ENCODE measurements at places on chromosomes 11 and 22.

DNA sequence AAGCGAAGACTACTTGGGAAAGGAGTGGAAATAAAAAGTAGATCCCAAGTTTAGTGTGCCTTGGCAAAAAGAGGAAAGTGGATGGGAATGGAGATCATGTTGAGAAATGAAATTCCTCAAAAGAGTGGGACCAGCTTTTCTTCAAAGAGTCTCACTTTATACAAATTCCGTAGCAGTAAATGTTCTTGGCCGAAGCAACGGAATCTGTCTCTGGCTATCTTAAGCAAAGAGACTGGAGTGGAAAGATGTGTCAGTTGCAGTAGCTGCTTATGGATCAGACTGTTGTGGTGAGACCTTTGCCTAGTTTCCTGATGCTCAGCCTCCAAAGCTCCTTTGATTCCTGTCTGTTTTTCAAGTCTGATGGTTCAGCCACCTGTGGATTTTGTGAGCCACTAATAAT lies 73.6 kb downstream of the CSTPP1 start:
- no peak for DNase-seq

GRCh38 chr11:104856607-104857006 lies 41.7 kb downstream of the CASP12 start:
- DNase-seq = no peak

DNA sequence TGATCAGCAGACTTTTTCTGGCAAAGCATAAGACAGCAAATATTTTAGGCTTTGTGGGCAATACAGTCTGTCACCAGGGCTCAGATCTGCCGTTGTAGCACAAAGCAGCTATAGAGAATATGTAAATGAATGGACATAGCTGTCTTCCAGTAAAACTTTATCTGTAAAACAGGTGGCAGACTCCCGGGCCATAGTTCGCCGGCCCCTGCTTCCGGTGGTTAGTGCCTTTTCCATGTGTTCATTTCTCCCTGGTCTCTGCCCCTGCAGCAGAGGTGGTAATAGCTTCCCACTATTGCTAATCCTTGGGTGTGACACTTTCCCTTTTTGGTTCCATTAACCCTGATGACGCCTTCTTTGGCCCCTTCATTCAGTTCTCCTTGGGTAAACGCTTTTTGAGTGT lies 93.7 kb upstream of the LDLRAD3 start:
- no peak for DNase-seq

GRCh38 chr11:10895285-10895684 lies 37.4 kb upstream of the ZBED5 start:
- peak; percentile 93 for DNase-seq

GRCh38 chr22:19122752-19123492 lies 710 bp upstream of the DGCR2 start:
- DNase-seq = no peak

DNA sequence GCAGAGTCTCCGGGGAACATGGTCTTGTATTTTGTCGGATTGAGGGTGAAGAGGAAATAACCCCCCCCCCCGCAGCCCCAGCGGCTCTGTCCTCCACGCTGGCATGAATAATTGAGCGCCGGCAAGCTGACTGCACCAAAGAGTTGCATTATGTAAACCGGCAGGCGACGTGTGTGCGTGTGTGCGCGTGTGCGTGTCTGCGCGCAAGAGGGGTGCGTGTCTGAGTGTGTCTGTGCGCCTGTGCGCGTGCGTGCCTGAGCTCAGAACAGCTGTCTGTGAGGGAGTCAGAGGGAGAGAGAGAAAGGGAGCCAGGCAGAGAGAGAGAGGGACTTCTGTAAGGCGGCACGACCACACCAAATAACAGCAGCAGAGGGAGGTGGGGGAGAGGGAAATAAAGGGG lies 94.4 kb downstream of the SCN3B start:
- DNase-seq = no peak

- DNase-seq = no peak
Measured at GRCh38 chr11:76806131-76806530, 23.0 kb downstream of the TSKU start.

GRCh38 chr22:39457556-39458443 lies 988 bp downstream of the MGAT3 start:
- no peak for DNase-seq

GRCh38 chr11:119671561-119672015 lies 57.4 kb downstream of the NECTIN1 start:
- DNase-seq = no peak

- no peak for DNase-seq
Measured at GRCh38 chr11:3021125-3021524, 29.0 kb upstream of the NAP1L4 start.

DNA sequence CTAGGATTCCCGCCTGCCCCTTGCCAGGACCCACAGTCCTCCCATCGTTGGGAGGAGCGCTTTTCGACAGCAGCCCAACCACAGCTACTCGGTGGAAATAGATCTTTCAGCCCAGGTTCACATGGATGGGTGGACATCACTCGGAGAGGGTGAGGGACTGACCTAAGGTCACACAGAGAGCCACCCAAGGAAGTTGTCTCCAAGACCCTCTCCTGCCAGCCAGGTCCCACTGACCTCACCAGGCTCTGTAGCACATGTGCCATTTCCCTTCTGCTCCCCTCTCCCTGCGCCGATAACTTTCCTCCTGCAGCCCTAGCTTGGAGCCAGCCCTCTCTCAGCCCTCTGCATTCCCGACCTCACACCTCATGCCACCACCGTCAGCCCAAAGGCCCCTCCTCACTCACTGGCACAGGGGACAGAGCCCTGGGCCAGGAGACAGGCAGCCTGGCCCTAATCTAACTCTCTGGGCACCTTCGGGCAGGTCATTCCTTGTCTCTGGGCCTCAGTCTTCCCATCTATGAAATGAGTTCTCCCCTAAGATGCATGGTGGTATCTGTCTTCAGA lies 4.7 kb downstream of the KCNJ4 start:
- no peak for DNase-seq

- no peak for DNase-seq
Measured at GRCh38 chr22:40237788-40238424, 60.2 kb downstream of the TNRC6B start.

- no peak for DNase-seq
Measured at GRCh38 chr11:70833554-70833953, 418.8 kb downstream of the SHANK2 start.

- DNase-seq = no peak
Measured at GRCh38 chr11:23725752-23726151, 771.1 kb upstream of the LUZP2 start.

DNA sequence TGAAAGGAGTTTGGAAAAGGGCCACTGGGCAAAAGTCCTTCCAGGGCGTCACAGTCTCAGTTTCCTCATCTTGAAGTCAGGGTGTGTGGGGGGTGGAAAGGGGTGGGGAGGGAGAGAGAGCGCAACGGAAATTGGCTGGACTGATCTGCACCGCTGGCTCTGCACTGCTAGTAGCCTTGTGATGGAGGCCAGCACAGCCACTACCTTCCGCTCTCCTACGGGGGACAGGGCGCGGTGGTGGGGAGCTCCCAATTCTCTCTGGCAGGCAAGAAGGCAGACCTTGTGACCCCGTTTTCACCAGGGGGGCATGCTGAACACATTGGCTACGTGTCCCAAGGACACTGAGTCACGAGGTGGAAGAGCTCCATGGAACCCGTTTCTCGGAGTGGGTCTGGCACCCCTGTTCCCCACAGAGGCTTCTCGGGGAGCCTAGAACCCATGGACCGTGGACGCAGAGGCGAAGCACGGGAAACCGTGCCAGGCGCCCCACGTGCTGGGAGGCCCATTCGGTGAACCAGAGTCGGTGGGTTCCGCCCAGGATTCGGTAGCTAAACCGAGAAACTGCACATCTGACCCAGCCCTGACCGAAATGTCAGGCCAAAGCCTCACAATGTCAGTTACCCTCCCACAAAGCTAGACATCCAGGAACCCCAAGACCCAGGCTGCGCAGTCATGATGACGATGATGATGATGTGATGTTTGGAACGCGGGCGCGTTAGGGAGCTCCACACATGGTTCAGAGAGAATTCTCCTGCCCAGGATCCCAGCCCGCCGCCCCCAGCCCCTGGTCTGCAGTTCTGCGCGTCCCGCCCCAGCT lies 28.3 kb upstream of the WNT11 start:
- DNase-seq = no peak

GRCh38 chr22:31944700-31945442 lies 536 bp downstream of the YWHAH start:
- peak; percentile 16 for DNase-seq

DNA sequence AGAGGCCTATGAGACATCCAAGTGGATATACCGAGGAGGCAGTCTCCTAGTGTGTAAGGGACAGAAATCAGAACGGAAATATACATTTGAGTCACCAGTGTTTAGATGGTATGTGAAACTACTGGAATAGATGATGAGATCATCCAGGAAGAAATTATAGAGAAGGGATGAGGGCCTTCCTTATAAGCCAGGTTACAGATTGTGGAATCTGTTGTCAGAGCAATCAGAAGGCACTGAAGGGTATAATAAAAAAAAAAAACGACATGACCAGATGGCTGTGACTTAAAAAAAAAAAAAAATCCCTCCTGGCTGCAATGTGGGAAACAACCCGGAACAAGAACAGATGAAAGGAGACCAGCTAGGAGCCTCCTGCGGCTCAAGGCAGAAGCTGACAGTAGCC lies 2.7 kb downstream of the MAJIN start:
- peak; percentile 66 for DNase-seq

DNA sequence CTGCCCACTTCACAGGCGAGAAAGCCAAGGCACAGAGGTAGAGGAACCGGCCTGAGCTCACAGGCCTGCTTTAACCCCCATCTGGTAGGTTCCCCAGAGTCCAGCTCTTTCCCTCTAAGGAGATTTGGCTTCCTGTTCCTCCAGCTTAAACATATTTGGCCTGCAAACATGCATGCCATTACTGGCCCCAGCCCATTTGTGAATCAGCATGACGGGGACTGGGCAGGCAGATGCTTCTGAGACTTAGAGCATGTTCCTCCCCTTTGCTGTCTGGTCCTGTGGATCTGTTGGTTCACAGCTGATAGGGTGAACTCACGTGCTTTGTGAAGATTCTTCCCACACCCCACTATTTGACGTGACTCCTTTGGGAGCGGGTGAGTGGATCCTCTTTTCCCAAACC lies 12.6 kb downstream of the CHST1 start:
- no peak for DNase-seq

DNA sequence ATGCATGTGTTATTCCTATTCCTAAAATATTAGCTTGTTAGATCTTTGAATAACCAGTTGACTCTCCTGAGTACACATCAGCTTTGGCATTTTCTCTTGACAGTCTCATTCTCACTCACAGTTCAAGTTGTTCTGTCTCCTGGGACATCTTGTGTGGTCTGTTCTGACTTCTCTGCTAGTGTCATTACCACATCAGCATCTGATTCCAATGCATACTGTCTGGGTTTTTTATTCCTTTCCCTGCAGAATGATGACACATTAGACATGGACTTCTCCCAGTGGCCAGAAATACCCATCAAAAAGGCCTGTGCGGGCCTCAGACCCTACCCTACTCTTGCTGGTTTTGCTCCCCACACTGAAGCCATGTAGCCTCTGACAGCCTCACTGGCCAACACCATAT lies 2.7 kb downstream of the ZNF74 start:
- no peak for DNase-seq

DNA sequence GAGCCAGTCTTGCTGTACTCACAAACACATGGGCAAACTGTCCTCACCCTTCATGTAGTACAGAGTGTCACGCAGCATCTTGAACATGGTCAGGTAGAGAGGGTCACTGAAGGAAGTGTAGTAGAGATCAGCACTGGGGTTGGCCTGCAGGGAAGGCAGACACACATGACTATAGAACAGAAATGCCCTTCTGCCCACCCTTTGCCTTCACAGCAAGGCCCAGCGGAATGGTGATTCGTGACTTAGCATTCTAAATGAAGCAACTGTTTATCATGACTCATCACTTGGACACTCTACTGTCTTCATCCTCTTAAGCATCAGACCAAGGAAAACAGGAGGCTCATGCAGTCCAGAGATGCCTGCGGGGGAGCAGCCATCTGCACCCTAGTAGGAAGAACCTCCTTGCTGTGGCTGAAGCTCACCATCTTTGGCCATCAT lies 33.4 kb downstream of the SERPIND1 start:
- DNase-seq = peak; percentile 82

GRCh38 chr22:50471962-50472361 lies 2.9 kb downstream of the SBF1 start:
- DNase-seq = peak; percentile 97

DNA sequence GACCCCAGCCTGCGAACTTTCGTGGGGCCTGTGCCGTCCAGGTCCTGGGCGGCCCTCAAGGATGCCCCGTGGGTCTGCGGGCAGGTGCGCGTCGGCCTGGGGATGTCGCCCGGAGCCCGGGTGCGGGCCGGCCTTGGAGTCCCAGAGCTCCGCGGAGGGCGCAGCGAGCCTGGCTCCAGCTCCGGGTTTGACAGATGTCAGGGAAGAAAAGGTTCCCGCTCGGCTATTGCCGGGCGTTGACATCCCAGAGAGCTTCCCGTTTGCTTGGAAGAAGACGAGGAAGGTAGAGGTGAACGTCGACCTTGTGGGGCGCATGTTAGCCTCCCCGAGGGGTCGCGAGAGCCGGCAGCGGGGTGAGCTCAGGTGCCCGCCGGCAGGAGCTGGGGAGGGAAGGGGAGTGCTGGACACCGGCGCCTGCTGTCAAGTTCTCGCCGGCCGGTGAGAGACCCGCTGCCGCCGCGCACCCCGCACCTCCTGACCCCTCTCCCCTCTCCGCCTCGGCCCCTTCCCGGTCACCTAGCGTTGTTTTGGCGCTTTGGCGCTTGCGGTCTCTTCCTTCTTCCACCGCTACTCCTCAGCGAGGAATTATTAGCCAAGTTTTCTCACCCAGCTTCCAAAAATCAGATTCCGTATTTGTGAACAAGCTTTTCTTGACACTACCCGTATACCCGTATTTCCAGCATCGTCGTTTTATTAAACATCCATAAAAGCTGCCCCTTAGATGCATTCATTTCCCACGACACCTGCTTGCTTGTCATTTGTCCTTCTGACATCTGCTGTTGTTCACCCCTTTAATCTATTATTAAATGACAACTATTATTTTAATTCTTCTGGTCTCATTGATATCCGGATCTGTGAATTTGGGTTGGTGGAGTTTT lies 1.3 kb downstream of the BMAL1 start:
- DNase-seq = peak; percentile 81

DNA sequence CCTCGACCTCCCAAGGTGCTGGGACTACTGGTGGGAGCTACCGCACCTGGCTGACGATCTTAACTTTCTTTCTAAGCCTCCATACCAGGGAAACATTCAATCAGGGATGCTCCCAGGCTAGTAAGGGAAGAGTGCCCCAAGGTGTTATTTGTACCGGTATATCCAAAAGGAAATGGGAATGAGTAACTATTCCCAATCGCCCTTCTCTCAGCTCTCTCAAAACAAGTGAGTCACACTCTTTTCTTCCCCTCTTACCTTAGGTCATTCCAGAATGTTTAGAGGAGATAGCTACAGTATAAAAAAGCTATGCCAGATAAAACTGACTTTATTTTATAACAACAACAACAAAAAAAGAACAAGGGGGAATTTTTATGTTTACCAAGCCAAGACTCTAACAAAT lies 13.7 kb downstream of the DCDC1 start:
- DNase-seq = no peak

GRCh38 chr11:36224209-36224882 lies 64.9 kb downstream of the COMMD9 start:
- no peak for DNase-seq

GRCh38 chr22:46547883-46548244 lies 10.4 kb upstream of the CELSR1 start:
- DNase-seq = peak; percentile 50

- DNase-seq = no peak
Measured at GRCh38 chr11:130403967-130404366, 24.4 kb downstream of the ADAMTS8 start.

Measured in trophoblast cell (in vitro differentiated cells and primary cell).